ENCODE measurements at places on chromosomes 1 and 21.
A peak's percentile ranks its signal among the peaks of the same experiment; 100 is the strongest.

DNA sequence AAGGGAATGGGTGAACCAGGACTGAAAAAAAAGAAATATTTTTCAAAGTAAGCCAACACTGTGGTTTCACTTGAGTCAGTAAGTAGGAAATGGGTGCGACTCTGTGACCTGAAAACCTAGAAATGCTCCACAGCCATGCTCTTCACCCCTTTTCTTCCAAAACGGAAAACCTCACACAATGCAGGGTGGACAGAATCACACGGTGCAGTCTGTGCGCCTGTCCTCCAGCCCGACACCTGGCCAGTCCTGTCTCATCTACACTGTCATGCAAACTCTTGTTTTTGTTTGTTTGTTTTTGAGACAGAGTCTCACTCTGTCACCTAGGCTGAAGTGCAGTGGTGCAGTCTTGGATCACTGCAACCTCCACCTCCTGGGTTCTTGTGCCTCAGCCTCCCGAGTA, 53.3 kb downstream of the B3GALT5 start:
- DNase-seq: no peak

DNA sequence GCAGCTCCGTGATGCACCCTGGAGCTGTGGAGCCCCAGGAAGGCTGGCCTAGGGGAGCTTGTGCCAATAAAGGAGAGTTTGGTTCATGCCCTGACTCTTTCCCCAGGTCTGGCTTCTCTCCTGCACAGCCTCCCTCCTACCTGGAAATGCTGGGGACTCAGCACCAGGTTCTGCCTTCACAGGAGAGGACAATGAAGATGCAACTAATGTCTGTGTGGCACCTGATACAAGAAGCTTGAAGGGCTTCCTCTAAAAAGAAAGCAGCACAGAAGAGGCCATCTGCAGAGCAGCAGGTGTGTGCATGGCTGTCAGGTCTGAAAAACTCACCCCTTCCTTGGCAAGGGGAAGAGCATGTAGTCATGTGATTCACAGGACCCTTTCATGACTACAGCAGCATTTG, 43.7 kb upstream of the SLC44A3 start:
- no peak for DNase-seq

DNA sequence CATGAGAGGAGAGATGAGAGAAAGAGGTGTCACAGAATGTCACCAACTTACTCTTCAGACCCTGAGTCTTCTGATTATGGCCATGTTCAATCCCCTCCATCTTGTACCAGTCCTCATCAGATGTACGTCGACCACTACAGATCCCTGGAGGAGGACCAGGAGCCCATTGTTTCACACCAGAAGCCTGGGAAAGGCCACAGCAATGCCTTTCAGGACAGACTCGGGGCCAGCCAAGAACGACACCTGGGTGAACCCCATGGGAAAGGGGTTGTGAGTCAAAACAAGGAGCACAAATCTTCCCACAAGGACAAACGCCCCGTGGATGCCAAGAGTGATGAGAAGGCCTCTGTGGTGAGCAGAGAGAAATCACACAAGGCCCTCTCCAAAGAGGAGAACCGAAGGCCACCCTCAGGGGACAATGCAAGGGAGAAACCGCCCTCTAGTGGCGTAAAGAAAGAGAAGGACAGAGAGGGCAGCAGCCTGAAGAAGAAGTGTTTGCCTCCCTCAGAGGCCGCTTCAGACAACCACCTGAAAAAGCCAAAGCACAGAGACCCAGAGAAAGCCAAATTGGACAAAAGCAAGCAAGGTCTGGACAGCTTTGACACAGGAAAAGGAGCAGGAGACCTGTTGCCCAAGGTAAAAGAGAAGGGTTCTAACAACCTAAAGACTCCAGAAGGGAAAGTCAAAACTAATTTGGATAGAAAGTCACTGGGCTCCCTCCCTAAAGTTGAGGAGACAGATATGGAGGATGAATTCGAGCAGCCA, 8.0 kb downstream of the ELOA start:
- peak; percentile 54 for DNase-seq

DNA sequence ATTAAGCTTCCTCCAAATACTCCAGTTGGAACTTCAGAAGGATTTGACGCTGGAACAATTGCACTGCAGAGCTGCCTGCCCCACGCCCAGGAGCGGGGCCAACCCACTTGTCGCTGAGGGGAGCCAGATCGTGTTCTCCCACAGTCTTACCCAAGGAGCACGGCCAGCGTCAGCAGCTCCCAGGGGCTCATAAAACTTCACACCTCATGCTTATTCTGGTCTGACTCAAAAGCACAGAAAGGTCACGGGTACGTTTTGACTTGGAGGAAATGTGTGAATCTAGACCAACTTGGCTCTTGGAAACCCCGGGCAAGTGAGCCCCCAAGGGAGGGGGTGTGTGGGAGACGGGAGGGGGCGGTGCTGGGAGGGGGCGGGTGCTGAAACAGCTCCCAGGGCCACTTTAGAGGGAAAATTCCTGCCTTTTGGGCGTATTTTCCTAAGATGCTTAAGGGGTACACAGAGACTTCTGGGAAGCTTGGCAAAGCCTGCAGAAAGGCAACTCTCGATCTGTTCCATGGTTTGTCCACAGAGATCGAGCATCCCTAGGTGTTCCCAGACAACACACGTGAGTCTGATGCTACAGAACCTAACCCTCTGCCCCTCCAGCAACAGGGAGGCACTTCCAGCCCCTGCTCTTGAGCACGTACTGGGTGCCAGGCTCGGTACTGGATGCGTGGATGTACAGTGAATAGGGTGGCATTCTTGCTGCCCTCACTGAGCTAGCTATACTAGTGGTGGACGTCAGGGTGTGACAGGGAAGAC, 98.9 kb downstream of the DHRS3 start:
- DNase-seq: no peak

DNA sequence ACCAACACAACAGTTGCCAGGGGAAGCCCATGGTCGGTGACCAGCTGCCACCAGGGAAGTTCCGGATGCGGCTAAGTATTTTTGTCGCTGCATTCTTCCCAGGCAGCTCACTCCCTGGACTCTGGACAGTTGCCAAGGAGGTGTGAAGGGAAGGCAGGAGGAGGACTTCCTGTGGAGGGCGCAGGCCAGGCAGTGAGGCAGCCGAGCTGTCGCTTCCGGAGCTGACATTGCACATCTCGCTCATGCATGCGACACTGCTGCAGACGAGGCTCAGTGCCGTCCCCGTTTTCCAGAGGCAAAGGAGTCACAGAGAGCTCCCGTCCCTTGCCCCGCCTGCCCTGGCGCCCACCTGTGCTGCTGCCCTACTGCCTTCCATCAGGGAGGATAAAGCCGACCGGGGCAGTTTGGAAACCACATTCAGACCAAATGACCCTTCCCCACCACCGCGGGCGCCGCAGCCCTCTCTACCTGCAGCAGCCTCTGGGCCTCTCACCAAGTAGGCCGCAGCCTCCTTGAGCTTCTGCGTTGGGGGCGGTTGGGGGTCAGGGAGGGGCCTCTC, 81.4 kb downstream of the NENF start:
- peak; percentile 39 for DNase-seq

DNA sequence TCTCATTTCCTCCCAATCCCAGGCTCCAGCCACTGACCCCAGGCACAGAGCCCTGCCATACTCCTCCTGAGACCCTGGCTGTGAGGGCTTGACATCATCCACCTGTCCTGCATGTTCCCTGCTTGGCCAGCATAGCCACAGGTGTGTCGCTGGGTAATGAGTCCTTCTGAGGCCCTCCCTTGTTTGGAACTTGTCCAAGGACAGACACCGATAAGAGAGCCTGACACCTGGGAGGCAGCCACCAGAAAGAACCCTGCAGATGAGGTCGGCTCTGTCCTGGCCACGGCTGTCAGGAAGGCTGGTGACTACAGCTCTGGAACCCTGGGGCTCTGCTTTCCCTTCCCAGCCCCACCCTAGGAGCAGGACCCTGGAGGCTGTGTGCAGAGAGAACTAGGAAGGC, 34.6 kb downstream of the TMEM63A start:
- DNase-seq: no peak

GRCh38 chr1:2382621-2383361, 8.6 kb downstream of the MORN1 start:
- peak; percentile 21 for DNase-seq

GRCh38 chr1:197438010-197438790, 170.1 kb downstream of the CRB1 start:
- DNase-seq: no peak

GRCh38 chr1:246592695-246593094, 26.4 kb downstream of the CNST start:
- no peak for DNase-seq

- no peak for DNase-seq
Measured at GRCh38 chr1:99474350-99474893, 171.5 kb upstream of the PALMD start.

- DNase-seq: no peak
Measured at GRCh38 chr21:45309987-45310381, 22.3 kb upstream of the POFUT2 start.

DNA sequence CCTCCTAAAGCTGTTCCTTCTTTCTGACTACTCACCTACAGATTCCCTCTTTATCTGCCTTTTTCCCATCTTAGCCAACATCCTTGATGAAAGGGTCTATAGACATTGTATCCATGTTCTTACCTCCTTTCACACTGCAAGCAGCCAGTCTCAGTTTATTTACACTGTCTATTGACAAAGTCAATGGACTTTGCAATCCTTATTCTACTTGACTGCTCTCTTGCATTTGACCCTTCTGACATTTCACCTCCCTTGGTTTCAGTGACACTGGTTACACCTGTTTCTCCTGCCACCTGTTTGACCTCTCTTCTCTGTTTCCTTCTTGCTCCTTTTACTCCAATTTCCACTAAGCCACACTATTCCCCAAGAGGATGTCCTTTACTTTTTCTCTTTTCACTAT, 224.0 kb upstream of the SNX7 start:
- DNase-seq: no peak

- no peak for DNase-seq
Measured at GRCh38 chr1:175842550-175842949, 99.2 kb upstream of the TNR start.

DNA sequence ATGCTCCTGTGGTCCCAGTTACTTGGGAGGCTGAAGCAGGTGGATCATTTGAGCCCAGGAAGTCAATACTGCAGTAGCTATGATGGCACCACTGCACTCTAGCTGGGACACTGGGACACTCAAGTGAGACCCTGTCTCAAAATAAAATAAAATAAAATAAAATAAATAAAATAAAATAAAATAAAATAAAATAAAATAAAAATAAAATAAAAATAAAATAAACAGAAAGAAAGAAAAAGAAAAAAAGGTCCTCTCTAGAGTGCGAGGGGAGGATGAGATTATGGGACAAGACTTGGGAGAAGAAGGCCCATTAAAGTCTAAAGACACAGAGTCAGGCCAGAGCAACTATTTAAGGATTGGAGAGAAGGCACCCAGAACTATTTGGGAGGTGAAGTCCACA, 172.5 kb downstream of the IER5 start:
- DNase-seq: no peak

DNA sequence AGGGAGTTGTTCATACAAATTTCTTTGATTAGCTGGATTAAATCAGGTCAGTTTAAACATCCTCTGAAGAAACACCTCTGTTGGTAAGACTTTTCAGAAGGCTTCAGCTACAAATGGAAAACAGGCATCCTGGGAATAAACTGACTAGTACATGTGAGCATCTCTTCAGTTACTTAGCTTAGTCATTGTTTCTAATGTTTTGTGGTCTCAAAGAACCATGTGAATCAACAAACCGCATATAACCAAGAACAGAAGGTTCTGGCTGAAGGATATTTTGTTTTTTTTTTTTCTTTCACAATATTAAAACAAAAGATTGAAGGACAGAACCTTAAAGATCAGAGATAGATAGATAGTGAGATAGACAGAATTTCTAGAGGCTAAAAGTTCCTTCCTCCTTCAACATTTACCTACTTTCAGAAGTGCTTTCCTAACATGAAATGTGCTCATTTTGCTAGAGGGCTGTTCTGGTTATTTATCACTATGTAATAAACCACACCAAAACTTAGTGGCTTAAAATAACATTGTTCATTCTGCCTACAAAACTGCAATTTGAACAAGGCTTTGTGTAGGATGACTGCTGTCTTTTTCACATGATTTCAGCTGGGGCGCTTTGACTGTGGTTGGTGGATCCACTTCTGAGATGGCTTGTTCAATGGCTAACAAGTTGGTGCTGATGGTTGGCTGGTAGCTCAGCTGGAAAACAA, 119.8 kb upstream of the PTGFR start:
- DNase-seq: no peak

- DNase-seq: no peak
Measured at GRCh38 chr21:31282095-31282709, 61.9 kb downstream of the TIAM1 start.

Data from CD4-positive, alpha-beta T cell treated with Interleukin-1 beta for 1 hour (primary cell).